ENCODE measurements at places on chromosomes 11 and 22.
A peak's percentile ranks its signal among the peaks of the same experiment; 100 is the strongest.

- DNase-seq = no peak
These were observed 4.8 kb downstream of the SELENOM start for GRCh38 chr22:31102441-31103081.

- DNase-seq = peak; percentile 19
These were observed 35.9 kb downstream of the MYO18B start for GRCh38 chr22:25777870-25778269.

DNA sequence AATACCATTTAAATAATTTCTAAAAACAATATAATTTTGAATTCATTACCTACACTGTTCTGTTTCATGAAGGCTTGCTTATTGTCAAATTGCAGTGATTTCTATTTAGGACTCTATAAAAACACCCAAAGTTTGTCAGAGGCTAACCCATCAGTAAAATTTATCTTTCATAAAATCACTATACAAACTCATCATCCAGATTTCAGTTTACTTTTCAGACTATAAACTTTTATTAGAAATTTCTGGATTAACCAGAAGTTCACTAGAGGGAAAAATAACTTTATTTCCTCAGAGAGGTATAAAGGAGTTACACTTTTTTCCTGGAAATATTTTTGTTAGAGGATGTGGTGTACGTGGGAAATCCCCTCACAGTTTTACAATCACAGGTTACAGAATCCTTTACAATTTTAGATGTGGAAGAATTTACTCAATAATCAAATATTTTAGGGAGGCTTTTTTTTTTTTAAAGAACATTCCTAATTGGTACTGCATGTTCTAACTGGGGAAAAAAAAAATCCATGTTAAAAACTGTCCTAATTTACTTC, 176.7 kb downstream of the SWAP70 start:
- DNase-seq = no peak

DNA sequence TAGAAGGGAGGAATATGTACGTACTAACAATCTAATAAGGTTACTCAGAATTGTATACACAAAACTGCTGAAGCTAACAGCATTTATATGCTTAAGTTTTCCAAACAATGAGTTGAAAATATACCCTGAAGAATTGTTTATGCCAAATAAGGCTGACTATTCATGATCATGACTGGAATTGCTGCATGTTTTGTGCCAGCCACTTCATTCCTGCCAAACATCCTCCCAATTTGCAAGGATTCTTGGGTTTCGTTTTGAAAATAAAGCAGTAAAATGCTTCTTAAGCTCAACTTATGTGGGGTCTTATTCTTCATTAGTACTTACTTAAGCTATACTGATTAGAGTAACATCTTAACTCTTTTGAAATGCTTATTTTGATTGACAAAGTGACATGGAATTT, 149.0 kb downstream of the SPON1 start:
- no peak for DNase-seq

DNA sequence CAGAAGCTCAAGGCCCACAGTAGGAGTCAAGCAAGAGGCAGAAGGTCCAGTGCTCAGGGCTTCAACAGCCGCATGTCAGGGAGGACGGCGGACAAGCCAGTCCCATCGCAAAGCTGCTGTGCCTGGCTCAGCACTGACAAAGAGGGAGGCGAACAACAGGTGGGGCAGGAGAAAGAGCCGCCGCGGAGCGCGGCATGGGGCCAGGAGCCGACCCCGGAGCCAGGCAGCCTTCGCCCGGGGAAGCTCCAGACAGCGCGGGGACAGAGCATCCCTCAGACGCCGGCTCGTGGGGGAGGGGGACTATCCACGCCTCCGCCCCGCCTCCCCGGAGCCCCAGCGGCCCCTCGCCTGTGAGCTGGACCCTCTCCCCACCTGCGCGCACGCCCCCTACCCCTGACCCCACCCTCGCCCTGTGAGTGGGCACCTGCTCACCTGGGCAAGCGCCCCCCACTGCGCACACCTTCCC, 369 bp downstream of the DHCR7 start:
- DNase-seq = peak; percentile 84

- DNase-seq = no peak
These were observed 1164.1 kb upstream of the CNTN5 start for GRCh38 chr11:97856666-97857065.

- no peak for DNase-seq
These were observed 123.4 kb downstream of the SWAP70 start for GRCh38 chr11:9787260-9787659.

DNA sequence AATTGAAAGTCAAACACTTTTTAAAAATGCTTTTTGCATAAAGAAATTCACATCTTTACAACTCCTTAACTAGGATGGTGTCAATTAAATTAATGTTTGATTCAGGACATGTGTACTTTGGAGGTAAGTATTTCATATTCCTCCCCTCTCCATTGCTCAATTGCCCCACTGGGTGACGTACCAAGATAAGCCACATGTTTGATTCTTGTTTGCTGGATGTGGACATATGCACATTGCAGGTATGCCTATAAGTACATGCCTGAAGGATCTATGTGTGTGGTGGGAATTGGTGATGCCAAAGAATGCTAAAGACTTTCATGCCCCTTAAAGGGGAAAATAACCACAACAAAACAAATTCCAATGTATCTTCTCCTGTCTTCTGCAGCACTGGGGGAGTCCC, 5.8 kb downstream of the CD44 start:
- DNase-seq = no peak

DNA sequence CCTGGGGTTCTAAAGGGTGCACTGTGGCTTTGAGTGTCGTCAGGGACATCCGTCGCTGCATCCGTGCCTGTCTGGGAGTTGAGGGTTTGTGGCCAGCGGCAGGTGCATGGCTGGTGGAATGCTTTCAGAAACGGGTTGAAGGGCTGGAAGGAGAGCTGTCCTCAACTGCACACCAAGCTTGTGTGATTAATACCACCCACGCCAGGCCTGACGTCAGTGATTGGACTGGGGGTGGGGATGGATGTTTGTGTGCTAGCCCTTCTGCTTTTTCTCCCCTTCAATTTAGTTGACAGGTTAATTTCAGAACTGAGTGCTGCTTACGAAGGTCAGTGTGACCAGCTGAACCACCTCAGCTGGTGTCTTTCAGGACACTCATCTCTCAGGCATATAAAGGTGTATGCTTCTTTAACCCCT, 3.2 kb upstream of the GAB2 start:
- DNase-seq = no peak

GRCh38 chr11:23202611-23203010, 342.3 kb upstream of the CCDC179 start:
- DNase-seq = no peak

All from K562 (cell line).